ENCODE measurements at places on chromosomes 3 and 15.

- no peak for DNase-seq
Observed at GRCh38 chr3:194640829-194641228, 7.6 kb upstream of the TMEM44 start.

DNA sequence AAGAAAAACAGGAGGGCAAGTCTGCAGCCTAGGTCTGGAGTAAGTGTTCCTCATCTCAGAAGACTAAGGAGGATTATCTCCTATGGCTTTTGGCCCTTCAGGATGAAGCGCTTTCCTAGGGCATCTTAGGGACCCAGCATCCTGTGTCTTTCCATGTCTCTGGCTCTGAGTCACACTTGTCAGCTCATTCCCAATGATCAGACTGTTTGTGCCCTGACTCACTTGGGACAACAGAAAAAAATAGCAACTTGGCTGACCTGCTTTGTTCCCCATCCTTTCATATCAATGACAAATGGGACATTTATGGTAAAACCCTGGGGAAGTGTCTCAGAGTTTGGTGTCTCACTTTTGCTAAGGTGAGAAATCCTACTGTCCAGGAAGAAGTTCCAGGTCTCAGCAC is 76.2 kb upstream of the OXTR start:
- no peak for DNase-seq

DNA sequence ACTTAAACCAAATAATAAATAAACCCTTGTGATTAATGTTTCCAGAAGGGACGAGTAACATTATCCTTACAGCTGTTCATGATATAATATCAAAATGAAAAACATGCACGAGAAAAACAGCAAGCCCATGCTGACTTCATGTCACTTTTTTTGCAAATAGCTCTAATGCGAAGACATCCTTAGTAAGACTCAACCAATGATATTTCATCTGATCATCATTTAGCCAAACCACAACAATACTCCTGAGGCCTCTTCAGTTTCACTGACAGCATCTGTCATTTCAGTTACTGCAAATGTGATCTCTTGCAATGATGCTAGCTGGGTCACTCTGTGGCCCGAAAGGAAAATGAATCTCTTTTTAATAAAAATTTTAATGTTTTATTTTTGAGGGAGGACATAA is 74.0 kb downstream of the POLR2M start:
- no peak for DNase-seq

DNA sequence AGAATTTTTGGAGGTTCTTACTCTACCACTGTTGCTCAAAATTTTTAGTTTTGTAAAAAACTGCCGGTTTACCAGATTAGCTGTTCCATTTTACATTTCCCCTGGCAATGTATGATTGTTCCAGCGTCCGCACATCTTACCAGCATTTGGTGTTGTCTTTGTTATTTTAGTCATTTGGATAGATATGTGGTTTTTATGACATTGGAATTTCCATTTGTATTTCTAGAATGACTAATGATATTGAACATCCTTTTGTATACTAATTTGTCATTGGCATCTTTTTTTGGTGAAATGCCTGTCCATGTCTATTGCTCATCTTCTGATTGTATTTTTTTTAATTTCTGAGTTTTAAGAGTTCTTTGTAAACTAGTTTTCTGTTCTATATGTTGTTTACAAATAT is 28.5 kb downstream of the LRRC28 start:
- no peak for DNase-seq

GRCh38 chr3:55267206-55267930 is 219.7 kb downstream of the WNT5A start:
- DNase-seq: no peak

GRCh38 chr3:193868590-193868989 is 267.4 kb upstream of the HES1 start:
- DNase-seq: no peak

- no peak for DNase-seq
Observed at GRCh38 chr3:119580067-119580760, 922 bp downstream of the ADPRH start.

DNA sequence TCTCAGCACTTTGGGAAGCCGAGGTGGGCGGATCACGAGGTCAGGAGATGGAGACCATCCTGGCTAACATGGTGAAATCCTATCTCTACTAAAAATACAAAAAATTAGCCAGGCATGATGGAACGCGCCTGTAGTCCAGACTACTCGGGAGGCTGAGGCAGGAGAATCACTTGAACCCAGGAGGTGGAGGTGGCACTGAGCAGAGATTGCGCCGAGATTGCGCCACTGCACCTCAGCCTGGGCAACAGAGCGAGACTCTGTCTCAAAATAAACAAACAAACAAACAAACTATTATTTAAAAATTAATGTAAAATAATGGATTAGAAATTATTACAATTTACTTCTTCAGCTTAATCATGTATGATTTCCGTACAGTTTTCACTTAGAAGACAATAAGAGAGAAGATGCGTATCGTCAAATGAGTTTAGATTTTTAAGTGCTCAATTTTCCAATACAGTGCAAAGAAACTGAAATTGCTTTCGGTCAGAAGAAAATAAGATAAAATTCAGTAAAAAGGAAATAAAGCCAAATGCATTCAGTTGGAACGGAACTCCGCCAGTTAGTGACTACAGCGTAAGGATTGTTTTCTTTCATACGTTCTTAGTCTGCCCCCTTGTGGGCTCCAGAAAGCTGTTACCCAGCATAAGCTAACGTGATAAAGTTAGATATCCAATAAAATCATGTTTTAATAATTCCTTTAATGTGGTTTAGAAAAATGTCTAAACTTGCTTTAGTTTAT is 24.8 kb downstream of the AADAC start:
- peak; percentile 17 for DNase-seq

DNA sequence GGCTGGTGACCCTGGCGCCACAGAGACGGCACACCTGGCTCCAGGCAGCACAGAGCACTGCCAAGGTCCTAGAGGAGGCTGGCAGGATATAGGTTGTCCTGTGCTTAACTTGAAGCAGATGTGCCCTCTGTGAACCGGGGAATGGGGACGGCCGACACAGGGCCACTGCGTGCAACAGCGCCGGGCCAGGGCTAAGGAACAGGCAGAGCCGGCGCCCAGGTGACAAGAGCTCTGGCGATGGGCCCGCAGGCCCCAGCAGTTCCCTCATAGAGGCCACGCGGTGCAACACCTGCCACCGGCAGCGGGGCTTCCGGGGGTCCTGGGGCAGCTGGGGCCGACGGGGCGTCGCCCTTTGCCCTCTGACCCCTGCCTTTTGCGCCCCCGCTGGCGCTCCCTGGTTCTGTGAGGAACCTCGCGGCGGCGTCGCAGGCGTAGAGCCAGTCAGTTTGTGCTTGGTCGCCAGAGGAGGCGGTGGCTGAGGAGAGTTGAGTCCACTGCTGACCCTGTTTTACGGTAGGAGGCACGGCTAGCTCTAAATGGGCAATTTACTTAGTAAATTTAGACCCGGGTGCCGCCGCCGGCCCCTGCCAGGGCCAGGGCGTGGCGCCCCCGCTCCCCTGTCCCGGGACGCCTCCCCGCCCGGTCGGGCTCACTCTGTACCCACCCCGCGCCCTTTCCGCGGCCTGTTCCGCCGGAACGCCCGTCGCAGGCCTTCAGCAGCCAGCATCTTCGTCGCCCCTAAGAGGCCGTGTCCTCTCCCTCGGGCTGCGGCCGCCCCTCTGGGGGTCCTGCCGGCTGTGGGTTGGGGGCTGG is at the start of gene NPAP1:
Gene NPAP1 (plus strand): TSS at position 444 of the 813 bp plus-strand sequence. CDS start 93 bp downstream, at position 537.
- DNase-seq: no peak

DNA sequence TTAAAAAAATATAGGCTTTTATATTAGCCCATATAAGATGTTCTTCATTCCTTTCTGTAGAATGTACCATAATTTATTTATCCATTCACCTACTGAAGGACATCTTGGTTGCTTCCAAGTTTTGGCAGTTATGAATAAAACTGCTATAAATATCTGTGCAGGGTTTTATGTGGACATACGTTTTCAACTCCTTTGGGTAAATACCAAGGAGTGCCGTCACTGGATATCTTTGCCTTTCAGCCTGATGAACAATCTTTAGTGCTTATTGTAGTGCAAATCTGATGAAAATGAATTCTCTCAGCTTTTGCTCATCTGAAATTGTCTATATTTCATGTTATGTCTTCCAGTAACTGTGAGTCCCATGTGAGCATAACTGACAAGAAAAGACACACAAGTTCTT is 26.6 kb upstream of the BLM start:
- no peak for DNase-seq

DNA sequence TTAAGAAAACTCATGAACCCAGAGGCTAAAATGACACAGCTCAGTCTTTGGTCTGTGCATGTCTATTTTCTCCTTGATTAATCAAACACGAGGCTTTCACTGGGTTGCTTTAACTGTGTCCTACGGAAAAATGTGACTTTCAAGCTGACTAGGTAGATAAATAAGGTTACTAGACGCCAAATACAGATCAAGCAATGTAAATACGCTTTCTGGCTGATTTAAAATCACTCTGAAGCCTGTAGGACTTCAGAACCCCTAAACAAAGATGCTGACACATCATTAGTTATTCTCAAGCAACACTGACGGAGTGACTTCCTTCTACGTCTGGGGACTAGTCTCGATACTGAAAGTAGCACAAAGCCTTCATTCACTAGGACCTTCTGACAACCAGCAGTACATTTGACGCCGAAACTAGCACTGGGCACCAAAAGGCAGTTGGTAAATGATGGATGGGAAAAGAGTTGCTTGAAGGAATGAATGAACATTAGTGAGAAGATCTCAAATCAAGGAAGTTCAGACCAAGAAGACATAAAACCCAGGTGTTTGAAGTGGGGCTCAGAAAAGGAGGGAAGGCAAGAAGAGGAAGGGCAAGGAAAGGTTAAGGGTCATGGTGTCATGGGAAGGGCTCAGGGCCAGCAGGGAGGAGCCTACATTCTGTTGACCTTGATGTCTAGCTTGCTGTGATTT is 67.1 kb upstream of the CDV3 start:
- DNase-seq: peak; percentile 30

DNA sequence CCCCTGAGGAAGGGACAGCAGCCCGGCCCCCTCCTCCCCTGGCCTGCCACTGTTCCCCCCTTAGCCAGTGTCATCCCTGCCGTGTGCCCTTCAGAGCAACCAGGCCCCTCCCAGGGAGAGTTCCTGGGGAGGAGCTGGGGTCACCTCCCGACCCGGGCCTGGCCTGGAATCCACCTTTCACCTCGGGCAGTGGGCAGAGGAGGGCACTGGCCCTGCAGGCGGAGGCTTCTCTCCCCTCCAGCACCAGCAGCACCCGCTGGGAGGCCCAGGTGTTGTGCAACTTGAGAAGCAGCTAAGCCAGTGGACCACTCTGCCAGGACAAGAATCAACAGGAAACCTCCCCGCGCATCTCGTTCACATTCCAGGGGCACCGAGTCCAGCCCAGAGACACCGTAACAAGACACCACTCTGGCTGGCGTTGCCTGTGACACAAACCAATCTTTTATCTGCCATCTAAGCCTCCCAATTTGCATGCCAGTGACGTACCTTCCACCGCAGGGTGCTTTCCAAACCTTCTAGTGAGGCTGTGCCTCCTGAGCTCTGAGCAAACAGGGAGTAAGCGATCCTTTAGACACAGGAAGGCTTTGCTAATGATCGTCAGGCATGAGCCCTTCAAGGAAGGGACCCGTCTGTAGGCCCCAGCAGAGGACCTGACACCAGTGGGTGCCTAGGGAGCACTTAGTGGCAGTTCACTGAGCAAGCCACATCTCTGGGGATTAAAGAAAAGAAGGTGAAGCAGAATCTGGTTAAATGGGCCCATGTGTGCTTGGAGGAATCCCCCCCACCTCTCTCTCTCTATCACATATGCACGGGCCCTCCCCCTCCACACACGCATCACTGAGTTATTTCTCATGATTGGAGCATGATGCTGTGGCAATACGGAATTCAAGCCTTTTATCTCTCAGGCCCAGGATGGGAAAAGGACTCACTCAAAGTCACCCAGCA is 98.9 kb upstream of the TLE3 start:
- no peak for DNase-seq

GRCh38 chr15:70632491-70633102 is 130.8 kb downstream of the UACA start:
- no peak for DNase-seq

GRCh38 chr3:58724336-58724735 is 57.8 kb upstream of the FAM3D start:
- DNase-seq: no peak

GRCh38 chr3:117875887-117876286 is 1158.8 kb downstream of the IGSF11 start:
- DNase-seq: no peak

DNA sequence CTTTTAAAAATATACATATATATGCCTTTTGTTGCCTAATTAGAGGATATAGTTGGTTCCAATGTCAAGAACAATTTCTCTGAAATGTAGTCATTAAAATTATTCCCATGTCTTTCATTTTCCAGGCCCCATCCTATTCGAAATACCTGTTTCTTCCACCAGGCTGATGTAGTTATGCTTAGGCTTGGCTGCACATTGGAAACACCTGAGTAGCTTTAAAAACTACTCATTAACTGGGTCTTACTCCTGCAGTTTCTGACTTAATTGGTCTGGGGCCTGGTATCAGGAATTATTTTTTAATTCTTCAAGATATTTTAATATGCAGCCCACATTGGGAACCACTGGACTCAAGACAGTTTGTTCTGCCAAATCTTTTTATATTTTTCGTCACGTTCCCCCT is 53.7 kb downstream of the TGFBR2 start:
- no peak for DNase-seq

- no peak for DNase-seq
Observed at GRCh38 chr3:45605534-45605933, 11.0 kb downstream of the LIMD1 start.
